Body of pancreas (tissue), 4 donors: ENCODE measurements at places on chromosomes 7 and 10.

- DNase-seq: no peak
Observed at GRCh38 chr7:148847815-148848734, 36.0 kb downstream of the EZH2 start.

- no peak for DNase-seq
Observed at GRCh38 chr10:103709341-103709920, 145.9 kb downstream of the SH3PXD2A start.

DNA sequence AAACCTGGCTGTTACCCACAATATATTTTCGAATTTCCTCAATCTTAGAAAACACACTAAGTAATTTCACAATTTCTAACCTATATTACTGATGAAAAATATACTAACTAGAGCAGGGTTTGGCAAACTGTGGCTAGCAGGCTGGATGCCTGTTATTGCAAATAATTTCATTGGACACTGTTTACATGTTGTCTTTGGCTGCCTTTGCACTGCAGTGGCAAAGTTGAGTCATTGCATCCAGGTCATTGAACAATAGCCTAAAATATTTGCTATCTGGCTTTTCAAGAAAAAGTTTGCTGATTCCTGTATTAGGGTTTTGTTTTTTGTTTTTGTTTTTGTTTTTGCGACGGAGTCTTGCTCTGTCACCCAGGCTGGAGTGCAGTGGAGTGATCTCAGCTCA is 47.2 kb downstream of the KIF11 start:
- DNase-seq: no peak

GRCh38 chr7:50696810-50697582 is 85.7 kb downstream of the GRB10 start:
- DNase-seq: no peak

DNA sequence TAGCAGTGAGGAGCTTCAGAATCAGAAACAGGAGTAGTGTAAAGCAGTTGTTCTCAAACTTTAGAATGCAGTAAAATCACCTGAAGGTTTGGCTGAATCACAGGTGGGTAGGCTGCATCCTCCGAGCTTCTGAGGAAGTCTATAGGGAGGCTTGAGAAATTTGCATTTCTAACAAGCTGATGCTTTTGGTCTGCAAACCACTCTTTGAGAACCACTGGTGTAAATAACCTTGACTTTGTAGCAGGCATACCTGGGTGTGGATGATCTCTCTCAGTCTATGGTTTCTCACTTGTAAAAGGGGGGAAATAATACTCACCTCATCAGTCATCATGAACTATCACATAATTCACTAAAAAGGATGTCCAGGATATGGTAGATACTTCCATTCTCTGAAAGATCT is 118.1 kb downstream of the SRI start:
- DNase-seq: no peak

DNA sequence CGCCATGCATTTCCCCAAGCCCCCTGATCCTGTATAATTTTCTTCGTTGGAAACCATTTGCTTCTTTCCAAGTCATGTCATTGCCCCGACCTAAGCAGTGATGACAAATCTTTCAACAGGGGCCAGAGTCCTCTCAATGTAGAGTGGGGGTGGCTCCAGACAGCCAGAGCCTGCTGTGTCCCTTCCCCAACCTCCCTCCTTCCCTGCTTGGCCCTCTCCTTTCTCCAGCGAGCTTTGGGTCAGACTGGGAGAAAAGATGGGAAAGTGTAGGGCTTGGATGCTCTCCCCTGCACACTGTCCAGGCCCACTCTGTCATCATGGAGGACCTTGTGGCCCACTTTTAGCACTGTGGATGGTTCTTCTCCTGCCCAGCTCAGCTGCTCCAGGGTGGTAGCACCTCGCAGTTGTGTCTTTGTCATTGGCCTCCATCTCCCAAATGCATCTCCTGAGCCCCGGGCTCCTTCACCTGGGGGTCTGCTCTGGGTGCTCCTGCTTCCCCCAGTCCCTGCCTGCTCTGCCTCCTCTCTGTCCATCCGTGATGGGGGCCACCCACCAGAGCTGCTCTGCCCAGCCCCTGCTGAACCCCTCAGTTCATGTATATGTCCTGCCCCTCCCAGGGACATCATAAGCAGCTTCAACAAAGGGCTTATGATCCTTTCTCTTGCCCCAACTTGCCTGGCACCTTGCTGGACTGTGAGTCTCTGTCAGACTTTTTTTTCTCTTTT is 37.5 kb downstream of the BTBD16 start:
- no peak for DNase-seq

DNA sequence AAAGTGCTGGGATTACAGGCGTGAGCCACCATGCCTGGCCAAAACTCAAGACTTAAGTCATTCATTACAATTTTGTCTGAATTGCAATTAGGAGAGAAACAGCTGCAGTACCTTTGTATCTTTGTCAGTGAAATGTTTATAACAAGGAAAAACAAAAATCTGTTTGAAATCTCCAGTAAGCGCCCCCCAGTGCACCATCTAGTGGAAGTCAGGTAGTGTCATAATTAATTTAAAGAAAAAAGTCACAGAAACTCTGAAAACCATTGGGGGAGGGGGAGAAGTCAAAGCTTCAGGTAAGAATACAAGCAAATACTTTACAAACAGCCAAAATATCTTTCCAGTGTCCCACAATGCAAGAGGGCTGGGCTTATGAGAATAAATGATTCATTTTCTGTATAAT is 2.8 kb downstream of the MPP7 start:
- no peak for DNase-seq

- no peak for DNase-seq
Observed at GRCh38 chr7:7978860-7979259, 10.3 kb downstream of the GLCCI1 start.

- no peak for DNase-seq
Observed at GRCh38 chr10:14601326-14601725, 173.4 kb downstream of the FAM107B start.

GRCh38 chr10:133088956-133089800 is 1.5 kb downstream of the ADGRA1 start:
- no peak for DNase-seq

- DNase-seq: peak; percentile 31
Observed at GRCh38 chr7:70380421-70381015, 751.4 kb upstream of the GALNT17 start.

- no peak for DNase-seq
Observed at GRCh38 chr10:102604439-102604841, 39.8 kb upstream of the TRIM8 start.

DNA sequence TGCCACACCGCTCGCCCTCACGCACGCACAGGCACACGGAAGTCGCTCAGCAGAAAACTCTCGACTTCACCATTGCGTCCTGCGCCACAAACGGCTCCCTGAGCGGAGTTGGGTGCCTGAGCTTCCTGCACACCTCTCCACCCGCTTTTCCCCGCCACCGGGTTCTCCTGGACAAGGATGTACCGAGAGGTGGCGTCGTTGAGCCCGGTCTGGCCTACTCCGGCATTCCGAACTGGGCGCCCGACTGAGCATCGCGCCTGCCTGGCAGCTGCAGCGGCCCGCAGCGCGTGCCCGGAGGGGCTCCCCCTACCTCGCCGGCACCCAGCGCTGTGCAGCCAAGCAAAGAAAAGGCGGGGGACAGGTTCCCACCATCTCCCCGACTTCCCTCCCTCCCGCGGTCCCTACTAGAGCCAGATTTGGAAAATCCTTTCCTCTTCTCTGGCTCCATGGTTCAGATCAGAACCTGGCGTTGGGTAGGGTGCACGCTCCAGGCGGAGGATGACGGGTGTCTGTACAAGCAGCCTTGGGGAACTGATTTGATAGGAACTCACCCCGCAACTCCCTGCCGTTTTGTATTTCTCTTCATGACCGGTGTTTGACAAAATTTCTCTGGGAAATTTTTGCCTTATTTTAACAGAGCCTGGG is 1.7 kb downstream of the SORCS3 start:
- peak; percentile 44 for DNase-seq

DNA sequence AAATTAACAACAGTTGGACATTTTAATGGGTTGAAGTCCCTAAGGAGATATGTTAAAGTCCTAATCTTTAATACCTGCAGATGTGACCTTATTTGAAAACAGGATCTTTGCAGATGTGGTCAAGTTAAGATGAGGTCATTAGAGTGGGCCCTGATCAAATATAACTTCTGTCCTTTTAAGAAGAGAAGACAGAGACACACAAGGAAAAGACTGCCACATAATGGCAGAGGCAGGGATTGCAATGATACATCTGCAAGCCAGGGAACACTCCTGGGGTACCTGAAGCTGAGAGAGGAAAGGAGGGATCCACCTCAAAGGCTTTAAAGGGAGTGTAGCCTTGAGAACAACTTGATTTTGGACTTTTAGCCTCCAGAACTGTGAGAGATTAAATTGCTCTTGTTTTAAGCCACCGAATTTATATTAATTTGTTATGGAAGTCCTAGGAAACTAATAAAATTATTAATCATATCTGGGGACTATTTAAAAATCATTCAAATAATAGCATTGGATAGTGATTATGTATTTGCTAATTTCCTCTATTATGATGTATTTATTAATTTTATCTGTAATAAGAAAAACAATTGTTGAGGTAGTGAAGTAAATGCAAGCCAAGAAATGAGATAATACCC is 700.0 kb upstream of the PCDH15 start:
- DNase-seq: peak; percentile 13

DNA sequence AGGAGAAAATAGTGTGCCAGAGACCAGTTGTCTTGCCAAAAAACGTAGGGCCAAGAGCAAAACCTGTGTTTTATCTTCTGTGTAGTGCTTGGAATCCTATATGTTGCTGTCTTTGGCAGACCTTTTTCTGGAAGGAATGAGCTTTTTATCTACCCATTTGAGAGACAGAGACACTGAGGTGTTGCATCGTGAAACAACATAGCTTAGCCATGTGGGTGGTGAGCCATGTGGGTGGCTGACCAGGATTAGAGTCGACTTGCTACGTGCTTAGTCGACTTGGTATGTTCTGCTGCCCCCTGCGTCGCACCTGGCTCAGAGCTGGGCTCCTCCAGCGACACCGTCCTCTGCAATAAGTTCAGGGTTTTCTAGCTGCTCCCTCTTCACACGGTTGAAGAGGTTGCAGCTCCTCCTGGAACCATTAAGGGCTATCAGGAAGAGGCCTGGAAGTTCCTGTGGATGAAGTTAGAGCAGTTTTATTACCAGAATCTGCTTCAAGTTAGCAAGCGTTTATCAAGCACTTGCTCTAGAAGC is 175.8 kb downstream of the SH2D4B start:
- no peak for DNase-seq

GRCh38 chr7:3204526-3204925 is 96.5 kb upstream of the SDK1 start:
- no peak for DNase-seq

GRCh38 chr10:62655337-62655994 is 149.1 kb upstream of the ADO start:
- DNase-seq: no peak

DNA sequence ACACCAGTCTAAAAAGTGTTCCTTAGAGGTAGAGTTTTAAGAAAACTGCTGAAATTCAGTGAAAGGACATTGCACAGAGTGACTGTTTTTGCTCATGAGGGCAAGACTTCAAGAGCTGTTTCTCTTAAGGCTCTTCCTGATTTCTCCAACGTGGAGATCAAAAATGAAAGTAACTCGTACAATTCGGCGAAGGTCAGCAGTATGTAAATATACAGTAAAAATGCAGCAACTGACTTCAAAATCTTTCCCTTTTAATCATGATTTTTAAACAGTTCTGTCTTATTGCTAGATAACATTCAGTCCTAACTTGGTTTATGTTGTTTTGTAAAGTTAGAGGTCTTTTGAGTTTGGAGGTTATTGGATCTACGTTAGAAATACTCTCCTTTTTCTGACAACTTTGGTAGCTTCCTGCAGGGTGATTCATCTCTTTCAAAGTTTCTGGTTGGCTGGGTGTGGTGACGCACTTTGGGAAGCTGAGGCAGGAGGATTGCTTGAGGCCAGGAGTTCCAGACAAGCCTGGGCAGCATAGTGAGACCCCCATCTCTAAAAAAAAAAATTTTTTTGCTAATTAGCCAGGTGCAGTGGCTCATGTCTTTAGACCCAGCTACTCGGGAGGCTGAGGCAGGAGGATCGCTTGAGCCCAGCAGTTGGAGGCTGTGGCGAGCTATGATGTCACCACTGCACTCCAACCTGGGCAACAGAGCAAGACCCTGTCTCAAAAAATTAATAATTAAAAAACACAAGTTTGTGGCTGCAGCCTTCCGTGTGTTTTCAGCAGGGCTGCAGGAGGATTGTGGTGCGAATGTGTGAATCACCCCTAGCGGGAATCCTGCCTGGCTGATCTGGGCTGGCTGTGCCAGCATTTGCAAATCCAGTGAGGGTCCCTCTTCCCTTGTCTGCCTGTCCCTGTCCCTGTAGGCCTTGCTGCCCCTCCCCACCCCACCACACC is 29.2 kb upstream of the AP5Z1 start:
- no peak for DNase-seq

- no peak for DNase-seq
Observed at GRCh38 chr10:122072491-122072890, 83.5 kb downstream of the TACC2 start.

GRCh38 chr7:32071466-32072091 is 1.4 kb upstream of the PDE1C start:
- no peak for DNase-seq

DNA sequence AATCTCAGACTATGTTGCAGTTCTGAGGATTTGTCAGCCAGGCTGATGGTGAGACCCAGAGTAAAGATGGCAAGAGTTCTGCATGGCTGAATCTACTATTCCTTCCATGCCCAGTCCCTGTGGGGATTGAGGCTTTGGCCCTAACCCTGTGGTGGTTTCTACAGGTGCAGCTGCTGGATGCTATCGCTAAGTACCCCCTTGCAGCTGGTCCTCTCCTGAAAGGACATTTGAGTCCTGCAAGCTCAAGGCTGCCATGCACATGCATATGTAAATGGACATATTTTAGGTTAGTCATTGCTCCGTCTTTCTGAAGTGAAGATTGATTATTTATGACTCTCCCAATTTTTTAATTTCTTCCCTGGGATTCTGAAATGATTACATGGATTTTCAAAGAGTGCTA is 1122.2 kb upstream of the CELF2 start:
- no peak for DNase-seq

GRCh38 chr10:86291616-86292340 is 74.8 kb downstream of the GRID1 start:
- peak; percentile 5 for DNase-seq

- DNase-seq: no peak
Observed at GRCh38 chr7:29464753-29465152, 98.9 kb upstream of the PRR15 start.

- DNase-seq: no peak
Observed at GRCh38 chr7:79175374-79175773, 278.1 kb downstream of the MAGI2 start.

DNA sequence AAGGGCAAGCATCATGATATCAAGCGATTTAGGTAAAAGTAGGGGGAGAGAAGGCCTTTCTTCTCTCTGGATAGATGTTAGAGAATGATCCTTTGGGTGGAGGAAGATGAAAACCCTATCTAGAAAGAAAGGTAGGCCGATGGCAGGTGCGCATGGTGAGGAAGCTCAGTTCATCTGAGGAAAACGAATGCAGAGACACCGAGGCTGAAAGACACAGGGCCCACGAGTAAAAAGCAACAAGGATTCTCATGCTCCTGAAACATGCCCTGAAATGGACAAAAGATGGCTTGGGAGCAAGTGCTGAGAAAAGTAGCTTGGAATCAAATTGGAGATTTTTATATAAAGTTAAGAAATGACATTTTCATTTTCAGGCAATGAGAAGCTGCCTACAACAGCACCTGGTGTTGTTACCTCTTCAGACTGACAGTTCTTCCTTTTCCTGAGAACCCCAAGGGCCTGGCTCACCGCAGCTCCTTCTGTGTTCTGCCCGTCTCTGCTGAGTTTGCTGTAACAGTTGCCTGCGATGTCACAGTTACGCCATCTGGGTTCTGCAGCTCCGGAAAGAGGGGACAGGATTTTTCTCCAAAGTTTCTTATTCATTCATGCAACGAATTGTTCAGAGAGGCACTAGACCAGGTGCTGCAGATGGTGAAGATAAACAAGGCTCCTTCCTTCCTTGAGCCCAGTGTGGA is 402.0 kb upstream of the KLF6 start:
- no peak for DNase-seq
